ENCODE measurements at places on chromosomes 3 and 15.
A peak's percentile ranks its signal among the peaks of the same experiment; 100 is the strongest.

- DNase-seq, result no peak
Observed at GRCh38 chr15:90750186-90750585, 33.0 kb downstream of the BLM start.

DNA sequence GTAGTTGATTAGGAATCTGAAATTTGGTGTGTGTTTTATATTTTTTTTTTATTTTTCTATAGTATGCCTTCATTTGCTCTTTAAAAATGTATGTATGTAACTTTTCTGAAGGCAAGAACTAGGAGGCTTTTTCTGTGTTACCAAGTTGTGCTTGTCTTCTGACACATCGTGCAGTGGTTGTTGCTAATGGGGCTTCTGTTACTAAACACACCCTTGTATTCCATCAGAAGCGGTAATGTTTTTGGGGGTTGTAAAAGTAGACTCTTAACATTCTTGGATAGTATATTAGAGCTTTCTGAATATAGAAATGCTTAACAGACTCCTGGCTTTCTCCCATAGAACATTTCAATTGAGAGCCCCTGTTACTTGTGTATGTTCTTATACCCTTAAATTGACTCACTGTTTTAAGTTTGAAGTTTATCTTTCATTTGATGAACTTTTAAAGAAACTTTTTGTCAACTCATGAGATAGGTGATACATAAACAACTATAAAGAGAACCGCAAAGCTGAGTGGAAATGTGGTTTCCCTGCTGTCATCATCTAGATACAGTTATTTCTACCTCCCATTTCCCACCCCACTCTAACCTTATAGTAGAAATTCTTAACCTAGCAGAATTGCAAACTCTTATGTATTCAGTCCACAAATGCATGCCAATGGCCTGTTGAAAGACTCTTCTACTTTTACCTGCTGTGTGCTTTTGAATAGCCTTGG, 2.5 kb downstream of the TIPARP start:
- DNase-seq, result no peak

- DNase-seq, result no peak
Observed at GRCh38 chr3:5498981-5499380, 311.5 kb downstream of the EDEM1 start.

DNA sequence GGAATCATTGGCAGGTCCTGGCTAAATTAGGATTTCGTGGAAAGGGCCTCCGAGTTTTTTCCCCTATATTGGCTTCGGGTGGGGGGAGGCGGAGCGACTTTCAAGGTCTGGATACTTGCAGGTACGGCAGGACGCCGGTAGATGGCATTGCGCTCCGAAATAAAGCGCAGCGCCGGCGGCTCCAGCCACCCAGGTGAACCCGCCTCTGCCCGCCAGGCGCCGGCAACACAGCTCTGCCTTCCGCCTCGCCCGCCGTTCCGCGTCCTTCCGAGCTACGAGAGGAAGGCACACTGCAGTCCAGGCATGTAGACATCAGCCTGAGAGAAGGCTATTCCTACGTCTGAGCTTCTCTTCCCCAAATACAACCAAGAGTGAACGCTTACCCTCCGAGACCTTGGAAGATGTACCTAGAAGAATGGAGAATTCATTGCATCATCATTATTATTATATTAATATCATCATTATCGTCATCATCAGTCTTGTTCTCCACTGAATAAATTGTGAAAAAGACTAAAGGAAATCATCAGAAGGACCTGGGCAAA, 514.1 kb downstream of the MECOM start:
- DNase-seq, result peak; percentile 60

- DNase-seq, result no peak
Observed at GRCh38 chr3:126181398-126181725, 976 bp upstream of the ALDH1L1 start.

DNA sequence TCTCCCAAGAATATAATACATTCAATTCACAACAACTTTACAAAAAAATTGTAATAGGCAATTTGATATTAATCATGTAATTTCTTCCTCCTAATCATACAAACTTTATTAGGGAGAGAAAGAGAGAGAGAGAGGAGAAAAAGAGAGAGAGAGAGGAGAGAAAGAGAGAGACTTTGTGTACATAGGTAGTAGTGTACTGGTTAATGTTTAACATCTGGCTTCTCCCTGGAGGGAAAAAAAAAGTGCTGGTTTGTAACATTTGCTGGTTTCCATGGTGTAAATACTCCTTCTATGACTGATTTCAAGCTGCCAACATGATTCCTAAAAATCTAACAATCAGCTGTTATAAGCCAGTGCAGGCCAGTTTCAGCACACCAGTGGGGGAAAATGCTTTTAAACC, 98.0 kb upstream of the ARHGEF26 start:
- peak; percentile 48 for DNase-seq

- peak; percentile 77 for DNase-seq
Observed at GRCh38 chr3:159763011-159763601, 225.5 kb upstream of the IL12A start.

DNA sequence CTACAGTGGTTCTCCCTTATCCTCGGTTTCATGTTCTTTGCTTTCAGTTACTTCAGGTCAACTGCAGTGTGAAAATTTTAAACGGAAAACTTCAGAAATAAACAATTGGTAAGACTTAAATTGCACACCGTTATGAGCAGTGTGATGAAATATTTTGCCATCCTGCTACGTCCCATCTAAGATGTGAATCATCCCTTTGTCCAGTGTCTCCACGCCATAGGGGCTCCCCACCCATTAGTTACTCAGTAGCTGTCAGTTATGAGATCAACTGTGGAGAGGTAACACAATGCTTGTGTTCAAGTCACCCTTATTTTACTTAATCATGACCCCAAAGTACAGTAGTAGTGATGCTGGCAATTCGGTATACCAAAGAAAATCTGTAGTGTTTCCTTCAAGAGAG, 47.4 kb downstream of the TJP1 start:
- DNase-seq, result peak; percentile 60

- DNase-seq, result peak; percentile 79
Observed at GRCh38 chr3:134353171-134353825, 20.9 kb downstream of the AMOTL2 start.

- DNase-seq, result no peak
Observed at GRCh38 chr15:87860743-87861142, 395.8 kb downstream of the NTRK3 start.

DNA sequence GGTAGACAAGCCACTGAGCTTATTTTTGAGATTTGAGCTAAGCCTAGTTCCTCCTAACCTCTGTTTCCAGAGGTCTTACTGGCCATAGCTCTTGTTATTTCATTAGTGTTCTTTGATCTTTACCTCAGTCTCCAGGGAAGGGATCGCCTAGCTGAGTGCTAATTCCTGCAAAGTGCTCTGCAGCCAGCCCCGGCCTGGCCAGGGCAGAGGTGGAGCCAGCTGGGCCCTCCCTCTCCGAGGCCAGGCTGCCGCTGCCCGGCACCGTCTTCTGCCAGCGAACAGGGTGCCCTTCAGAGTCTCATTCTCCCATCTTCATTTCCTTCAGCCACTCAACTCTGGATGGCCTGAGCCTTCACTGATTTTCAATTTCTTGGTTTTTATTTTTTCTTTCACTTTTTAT, 19.7 kb downstream of the FAN1 start:
- no peak for DNase-seq

GRCh38 chr3:103167850-103168249, 733.0 kb downstream of the ZPLD1 start:
- no peak for DNase-seq

DNA sequence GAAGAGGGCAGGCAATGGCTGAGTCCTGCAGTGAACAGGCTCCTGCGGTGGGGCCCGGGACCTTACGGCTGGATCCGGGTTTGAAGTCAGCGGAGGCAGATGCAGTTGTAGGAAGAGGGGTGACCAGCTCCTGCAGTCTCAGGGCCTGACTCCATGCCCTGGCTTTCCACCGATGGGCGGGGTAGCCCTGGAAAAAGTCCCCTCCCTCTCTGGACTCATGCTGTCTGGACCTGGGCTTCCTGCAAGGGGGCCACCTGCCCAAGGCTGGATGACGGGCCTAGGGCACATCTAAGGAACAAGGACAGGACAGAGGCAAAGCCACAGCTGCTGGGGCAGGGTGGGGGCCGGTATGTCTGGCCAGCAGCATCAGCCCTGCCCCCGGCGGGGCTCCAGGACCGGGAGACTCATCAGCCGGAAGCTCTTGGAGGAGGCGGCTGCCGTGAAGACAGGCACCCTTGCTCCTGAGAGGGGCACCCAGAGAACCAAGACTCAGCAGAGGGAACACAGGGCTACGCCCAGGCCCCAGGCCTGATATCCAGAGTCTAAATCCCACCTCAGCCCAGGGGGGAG, 12.8 kb downstream of the IQSEC1 start:
- no peak for DNase-seq

DNA sequence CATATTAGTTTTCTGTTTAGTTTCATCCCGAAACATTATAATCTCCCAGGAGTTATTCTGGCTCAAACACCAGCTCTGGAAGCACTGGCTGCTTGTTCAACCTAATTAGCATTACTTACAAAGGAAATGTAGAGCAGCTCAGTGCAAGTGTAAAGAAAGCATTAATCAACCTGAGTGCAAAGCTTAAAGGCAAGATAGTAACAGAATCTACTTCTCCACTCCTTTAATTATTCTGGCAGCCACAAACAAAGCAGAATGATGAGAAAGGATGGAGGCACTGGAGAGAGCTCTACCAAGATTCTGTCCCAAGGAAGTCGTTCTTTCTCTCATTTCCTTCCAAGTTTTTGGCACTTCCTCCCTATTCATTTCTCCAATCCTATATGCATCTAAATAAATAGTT, 1384.0 kb downstream of the ZPLD1 start:
- no peak for DNase-seq

DNA sequence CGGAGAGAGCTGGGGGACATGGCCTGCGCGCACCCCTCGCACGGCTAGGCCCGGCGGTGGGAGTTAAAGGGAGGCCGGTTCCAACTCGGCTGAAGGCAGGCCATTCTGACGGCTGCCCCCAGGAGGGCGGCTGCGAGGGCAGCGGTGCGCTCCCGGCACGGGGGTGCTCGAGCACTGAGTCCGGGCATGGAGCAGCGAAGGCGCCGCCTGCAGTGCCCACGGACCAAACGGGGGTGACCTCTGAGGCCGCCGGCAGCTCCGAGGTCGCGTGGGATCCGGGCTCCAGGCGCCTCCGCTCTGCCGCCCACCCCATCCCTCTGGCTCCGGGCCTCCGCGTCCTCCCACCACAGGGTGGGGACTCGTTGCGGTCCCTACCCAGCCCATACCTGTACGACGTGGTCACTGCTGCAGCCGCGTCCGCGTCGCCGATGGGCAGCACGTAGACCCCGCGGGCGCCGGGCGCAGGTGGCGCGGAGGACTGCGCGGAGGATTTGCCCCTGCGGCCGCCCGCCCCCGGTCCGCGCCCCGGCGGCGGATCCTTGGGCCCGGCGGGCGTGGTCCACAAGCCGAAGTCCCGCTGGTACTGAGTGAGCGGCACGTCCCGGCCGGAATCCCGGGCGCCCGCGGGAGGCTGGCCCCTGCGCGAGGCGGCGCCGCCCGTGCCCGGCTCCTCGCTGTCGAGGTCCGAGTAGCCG, 469 bp downstream of the MAP6D1 start:
- DNase-seq, result no peak

GRCh38 chr3:23035927-23036640, 167.0 kb upstream of the UBE2E2 start:
- DNase-seq, result no peak

- DNase-seq, result no peak
Observed at GRCh38 chr15:49309889-49310288, 113.2 kb upstream of the FGF7 start.

- no peak for DNase-seq
Observed at GRCh38 chr15:69490356-69491037, 37.9 kb downstream of the RPLP1 start.

GRCh38 chr3:5645692-5646410, 458.3 kb downstream of the EDEM1 start:
- DNase-seq, result no peak

GRCh38 chr3:66851894-66852613, 146.1 kb upstream of the KBTBD8 start:
- no peak for DNase-seq

- no peak for DNase-seq
Observed at GRCh38 chr3:160114355-160114995, 110.7 kb upstream of the C3orf80 start.

DNA sequence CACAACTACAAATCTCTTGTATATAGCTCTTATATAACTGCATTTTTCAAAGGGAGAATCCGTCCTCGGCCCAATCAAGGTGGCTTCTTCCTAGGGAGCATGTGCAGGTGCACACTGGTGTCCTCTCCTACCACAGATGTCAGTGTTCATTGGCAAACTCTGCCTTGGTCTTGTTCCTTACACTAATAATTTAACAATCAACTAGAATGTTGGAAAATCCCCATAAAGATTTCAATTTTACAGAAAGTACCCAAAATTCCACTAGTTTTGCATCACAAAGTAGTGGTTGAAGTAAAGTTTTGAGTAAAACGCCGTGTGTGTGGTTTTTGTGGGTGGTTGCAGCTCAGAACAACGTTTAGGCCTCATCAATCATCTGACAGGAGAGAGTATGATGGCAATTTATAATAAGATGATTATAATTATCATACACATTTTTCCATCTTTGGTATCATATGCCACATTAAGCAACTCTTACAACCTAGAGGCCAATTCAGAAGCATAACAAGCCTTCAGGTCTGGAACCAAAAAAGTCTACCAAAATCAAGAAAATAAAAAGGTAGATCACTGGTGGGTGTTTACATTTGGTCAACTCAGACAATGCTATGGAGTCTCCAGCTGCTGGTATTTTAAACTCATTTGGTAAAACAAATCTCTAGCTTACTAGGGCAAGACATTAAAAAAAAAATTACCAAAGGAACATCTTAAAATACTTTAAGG, 128.9 kb upstream of the BHLHE40 start:
- DNase-seq, result no peak

- DNase-seq, result no peak
Observed at GRCh38 chr3:32303977-32304881, 65.7 kb downstream of the CMTM8 start.
